ENCODE measurements at places on chromosomes 12 and 14.

GRCh38 chr14:86055512-86056075 lies 525.6 kb downstream of the FLRT2 start:
- DNase-seq: no peak

DNA sequence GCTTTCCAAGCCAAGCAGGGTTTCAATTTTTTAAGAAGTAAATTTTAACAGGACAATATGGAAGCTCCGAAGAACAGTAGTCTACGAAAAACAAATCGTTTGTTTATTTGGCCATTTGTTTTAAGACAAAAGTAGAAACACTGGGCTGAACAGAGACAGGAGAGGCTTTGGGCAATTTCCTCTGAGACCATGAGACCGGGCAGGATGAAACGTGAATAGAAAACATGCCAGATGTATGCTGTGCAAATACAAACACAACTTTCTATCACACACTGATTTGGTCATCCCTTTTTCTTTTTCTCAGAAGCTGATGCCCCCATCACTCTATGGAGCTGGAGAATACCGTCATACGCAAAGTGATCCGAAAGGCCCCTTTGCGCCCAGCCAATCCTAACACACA lies 1111.1 kb downstream of the BCL11B start:
- DNase-seq: no peak

DNA sequence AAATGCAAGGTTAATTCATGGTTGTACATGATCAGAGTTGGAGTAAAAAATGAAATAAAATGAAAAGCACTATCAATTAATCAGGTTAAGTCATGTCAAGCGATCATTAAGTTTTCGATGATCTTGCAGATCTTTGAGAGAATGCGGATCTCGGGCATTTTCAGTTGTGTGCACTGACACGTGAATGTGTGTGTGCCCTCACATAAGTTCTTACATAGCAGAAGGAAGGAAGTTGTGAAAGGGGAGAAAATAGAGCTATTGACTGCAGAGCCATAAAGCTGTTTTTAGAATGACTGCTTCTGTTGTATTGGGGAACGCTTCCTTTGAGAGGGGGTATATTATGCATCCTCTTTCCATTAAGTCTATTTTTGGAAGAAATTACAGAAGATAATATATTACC lies 101.3 kb downstream of the HMGA2 start:
- DNase-seq: no peak

GRCh38 chr14:33596211-33597080 lies 354.4 kb downstream of the EGLN3 start:
- no peak for DNase-seq
